ENCODE measurements at places on chromosomes 1 and 21. TPM values are rescaled to one million over a fixed set of nuclear protein-coding genes. Genes with fewer than 3 reads are reported as not detected.

The OR6K3 gene
- not detected for total RNA-seq

The LRRC53 gene
- not detected for total RNA-seq

The SLAMF7 gene
- total RNA-seq: 1.1 TPM

The PODN gene
- not detected for total RNA-seq

The RAP1GAP gene
- 7.1 TPM for total RNA-seq

The DISP3 gene
- total RNA-seq: 0.35 TPM

The PM20D1 gene
- not detected for total RNA-seq

The MARK1 gene
- 0.22 TPM for total RNA-seq

The CNIH4 gene
- 111 TPM for total RNA-seq

The RNF207 gene
- total RNA-seq: 9.8 TPM

The FCMR gene
- total RNA-seq: 4.8 TPM

The SYPL2 gene
- 0.13 TPM for total RNA-seq

The MYOM3 gene
- total RNA-seq: 5.6 TPM

The C1orf52 gene
- total RNA-seq: 15.8 TPM

The LRRC8C gene
- 14.7 TPM for total RNA-seq

The TENT5C gene
- total RNA-seq: 0.07 TPM

The NR1I3 gene
- total RNA-seq: not detected

The UBE2Q1 gene
- total RNA-seq: 67.6 TPM

The LMX1A gene
- not detected for total RNA-seq

The KCNK2 gene
- total RNA-seq: 0.16 TPM

The OLIG1 gene
- total RNA-seq: not detected

The UBL4B gene
- not detected for total RNA-seq

The C21orf58 gene
- 4.6 TPM for total RNA-seq

The SLC9C2 gene
- not detected for total RNA-seq

The TMEM82 gene
- total RNA-seq: not detected
